ENCODE measurements at places on chromosomes 2 and 18. TPM values are rescaled to one million over a fixed set of nuclear protein-coding genes. Genes with fewer than 3 reads are reported as not detected.

Gene TLX2
- total RNA-seq: not detected

Gene SPDYA
- 0.62 TPM for total RNA-seq

Gene IRS1
- 16.7 TPM for total RNA-seq

Gene NPPC
- not detected for total RNA-seq

Gene ABCG8
- total RNA-seq: not detected

Gene GDF7
- total RNA-seq: under 0.01 TPM

Gene IL37
- not detected for total RNA-seq

Gene MC4R
- total RNA-seq: 0.36 TPM

Gene KCNG2
- not detected for total RNA-seq

Gene ESPNL
- total RNA-seq: not detected

Gene ANO7
- total RNA-seq: 1.1 TPM

Gene TRMT61B
- total RNA-seq: 13.4 TPM
